ENCODE measurements at places on chromosomes 16 and 17. TPM values are rescaled to one million over a fixed set of nuclear protein-coding genes. Genes with fewer than 3 reads are reported as not detected.

DNA sequence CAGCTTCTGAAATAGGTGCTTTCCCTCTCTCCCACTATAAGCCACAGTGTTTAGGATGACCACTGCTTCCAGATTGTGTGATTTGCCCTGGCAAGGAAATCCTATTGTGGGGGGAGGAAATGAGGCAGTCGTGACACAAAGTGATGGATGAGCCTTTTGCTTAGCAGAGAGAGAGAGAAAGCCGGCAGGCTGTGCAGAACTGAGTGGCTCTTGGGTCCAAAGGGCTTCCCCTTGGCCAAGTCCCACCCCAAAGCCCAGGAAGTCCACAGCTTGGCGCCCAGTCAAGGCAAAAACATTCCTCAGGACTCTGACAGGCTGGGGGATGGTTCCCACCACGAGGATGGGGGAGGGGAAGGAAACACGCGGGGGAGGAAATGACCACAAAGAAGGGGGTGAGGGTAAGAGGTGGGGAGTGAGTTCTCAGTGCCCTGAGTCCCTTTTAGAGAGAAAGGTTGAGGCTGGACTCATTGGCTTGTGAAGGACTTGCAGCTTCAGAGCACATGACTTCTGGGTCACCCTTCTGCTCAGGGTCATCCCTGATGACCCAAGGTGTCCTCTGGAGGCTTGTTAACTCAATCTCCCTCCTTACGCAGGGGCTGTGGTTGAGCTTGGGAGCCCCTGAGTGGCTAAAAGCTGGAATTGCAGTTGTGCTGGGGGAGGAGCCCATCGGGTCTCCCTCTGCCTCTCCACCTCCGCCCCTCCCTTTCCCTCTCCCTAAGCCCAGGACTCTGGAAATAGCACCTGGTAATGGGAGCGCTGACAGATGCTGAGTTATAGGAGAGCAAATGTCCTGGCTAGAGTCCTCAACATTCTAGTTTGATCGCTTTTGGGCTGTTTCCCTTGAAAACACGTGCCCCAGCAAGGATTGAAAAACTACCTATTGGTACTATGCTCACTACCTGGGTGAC lies 10.3 kb upstream of the MSL1 start:
- peak; percentile 91 for DNase-seq

- DNase-seq = no peak
These were observed 1.2 kb downstream of the ARHGAP17 start for GRCh38 chr16:25013751-25014499.

MSI2 gene
- 118 TPM for total RNA-seq

TAT gene
- total RNA-seq = not detected

GPT2 gene
- 17.8 TPM for total RNA-seq

GRCh38 chr17:67602974-67603373 lies 114.8 kb upstream of the NOL11 start:
- no peak for DNase-seq

DNA sequence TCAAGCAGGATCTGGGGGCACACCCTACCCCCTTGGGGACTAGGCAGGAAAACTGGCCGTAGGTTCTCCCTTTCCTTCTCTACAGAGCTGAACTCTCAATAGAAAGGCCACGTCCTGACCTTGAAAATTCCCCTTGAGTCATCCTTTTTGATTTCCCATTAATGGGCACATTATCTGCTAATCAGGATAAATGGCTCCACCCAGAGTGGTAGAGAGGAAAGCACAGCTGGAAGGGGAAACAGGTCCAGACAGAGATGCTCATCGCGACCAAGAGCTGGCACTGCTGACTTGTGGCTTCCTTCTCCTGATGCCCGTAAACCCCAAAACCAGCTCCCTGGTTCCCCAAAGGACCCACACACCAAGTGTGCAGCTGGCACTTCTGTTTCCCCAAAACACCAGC lies 206.5 kb upstream of the CDH5 start:
- DNase-seq = no peak

- DNase-seq = no peak
These were observed 40.5 kb downstream of the FTO start for GRCh38 chr16:53744449-53744848.

DNA sequence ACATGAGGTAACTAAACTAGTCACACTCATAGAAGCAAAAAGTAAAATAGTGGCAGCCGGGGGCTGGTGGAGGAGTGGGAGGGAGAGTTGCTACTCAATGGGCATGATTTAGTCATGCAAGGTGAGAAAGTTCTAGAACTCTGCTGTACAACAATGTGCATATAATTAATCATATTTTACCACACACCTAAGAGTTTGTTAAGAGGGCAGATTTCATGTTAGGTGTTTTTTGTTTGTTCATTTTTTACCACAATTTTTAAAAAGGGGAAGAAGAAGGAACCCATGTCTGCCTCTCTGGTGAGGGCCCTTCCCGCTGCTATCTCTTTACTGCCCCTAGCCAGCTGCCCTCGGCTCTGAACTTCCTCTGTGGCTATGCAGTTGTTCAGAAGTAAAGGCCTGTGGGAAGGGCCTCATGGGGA lies 11.2 kb downstream of the CD300LB start:
- DNase-seq = no peak

DNA sequence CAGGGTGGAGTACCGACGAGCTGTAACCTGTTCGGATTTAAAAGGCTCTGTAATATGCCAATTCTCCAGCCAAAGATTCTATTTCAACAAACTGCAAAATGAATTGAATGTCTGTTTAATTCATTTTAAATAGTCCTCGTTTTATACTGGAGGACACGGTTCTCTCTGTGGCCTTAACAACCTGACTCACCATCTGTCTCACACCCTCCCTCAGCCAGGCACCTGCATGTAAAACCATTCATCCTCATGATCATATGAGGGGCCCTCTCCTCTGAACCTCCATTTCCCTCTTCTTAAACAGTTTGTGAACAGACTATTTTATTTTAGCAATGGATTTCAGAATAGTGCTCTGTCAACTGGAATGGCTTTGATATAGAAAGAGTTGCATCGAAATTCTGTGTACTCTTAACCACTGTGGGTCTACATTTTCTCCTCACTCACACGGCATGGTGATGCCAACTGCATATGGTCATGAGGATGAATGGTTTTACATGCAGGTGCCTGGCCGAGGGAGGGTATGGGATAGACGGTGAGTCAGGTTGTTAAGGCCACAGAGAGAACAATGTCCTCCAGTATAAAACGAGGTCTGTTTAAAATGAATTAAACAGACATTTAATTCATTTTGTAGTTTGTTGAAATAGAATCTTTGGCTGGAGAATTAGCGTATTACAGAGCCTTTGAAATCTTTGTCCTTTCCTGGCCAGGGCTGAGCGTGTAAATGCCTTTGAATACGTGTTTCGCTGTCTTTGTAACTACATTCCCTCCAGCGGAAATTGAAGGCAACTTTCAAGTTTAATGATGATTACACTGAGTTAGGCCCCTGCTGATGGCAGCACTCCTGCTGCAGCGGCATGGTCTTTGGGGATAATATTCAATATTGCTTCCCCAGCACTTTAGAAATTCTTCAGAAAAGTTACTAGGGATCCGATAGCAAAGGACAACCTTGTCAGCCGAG lies 329.6 kb downstream of the SNX29 start:
- DNase-seq = no peak

GRCh38 chr16:3171181-3171854 lies 16.7 kb upstream of the OR1F1 start:
- DNase-seq = no peak

PIMREG gene
- 0.19 TPM for total RNA-seq

FBXW10B gene
- 1.0 TPM for total RNA-seq

- peak; percentile 41 for DNase-seq
These were observed 50.2 kb downstream of the CDH11 start for GRCh38 chr16:65071433-65072311.

SLC6A4 gene
- 0.33 TPM for total RNA-seq

TBC1D3B gene
- total RNA-seq = 3.4 TPM

STAT5B gene
- 30.7 TPM for total RNA-seq

DNA sequence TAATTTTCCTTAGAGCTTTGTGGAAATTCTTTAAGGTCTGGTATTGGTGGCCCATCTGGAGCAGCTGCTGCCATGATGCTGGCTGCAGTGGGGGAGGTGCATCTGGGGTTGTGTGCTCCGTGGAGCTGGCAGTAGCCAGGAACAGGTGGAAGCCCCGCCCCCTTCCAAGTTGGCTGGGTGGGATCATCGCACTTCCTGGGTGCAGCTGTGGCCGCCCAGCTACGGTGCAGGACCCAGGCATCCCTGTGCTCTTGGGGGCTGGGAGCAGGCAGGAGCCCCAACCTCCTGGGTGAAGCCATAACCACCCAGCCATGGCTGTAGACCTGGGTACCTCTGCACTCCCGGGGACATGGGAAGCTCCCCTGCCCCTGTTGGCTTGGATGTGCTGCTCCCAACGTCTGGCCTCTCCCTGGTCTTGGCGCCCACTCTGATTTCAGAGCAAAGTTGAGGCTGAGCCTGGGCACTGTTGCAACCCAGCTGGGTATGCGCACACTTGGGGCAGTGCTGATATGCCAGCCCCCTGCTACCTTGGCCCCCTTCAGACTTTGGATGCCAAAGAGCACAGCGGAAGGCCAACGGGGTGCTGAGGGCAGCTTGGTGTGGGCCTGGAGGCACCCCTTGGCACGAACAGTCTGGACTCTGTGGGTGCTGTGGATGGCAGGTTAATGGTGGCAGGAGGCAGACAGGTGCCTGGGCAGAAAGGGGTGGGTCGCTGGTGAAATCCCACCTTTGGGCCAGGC lies 145.2 kb downstream of the MYO1D start:
- DNase-seq = no peak

CD79B gene
- 4.6 TPM for total RNA-seq

GRCh38 chr16:12203780-12204351 lies 227.3 kb downstream of the SNX29 start:
- no peak for DNase-seq

SULT1A2 gene
- total RNA-seq = 1.1 TPM

- no peak for DNase-seq
These were observed 55.2 kb upstream of the ELAC2 start for GRCh38 chr17:13073018-13073417.

- no peak for DNase-seq
These were observed 77.0 kb downstream of the CACNG1 start for GRCh38 chr17:67121316-67121891.

- DNase-seq = no peak
These were observed 16.4 kb downstream of the ATP6V0A1 start for GRCh38 chr17:42475121-42475520.

FZD2 gene
- 4.0 TPM for total RNA-seq

- no peak for DNase-seq
These were observed 4.5 kb downstream of the TMEM114 start for GRCh38 chr16:8585857-8586256.

GRCh38 chr16:28617874-28618273 lies 8.0 kb upstream of the SULT1A1 start:
- DNase-seq = no peak

DNAJA2 gene
- 90.8 TPM for total RNA-seq

GRCh38 chr16:23229714-23230113 lies 47.2 kb downstream of the SCNN1G start:
- DNase-seq = no peak

MPP3 gene
- total RNA-seq = 35.2 TPM

DNA sequence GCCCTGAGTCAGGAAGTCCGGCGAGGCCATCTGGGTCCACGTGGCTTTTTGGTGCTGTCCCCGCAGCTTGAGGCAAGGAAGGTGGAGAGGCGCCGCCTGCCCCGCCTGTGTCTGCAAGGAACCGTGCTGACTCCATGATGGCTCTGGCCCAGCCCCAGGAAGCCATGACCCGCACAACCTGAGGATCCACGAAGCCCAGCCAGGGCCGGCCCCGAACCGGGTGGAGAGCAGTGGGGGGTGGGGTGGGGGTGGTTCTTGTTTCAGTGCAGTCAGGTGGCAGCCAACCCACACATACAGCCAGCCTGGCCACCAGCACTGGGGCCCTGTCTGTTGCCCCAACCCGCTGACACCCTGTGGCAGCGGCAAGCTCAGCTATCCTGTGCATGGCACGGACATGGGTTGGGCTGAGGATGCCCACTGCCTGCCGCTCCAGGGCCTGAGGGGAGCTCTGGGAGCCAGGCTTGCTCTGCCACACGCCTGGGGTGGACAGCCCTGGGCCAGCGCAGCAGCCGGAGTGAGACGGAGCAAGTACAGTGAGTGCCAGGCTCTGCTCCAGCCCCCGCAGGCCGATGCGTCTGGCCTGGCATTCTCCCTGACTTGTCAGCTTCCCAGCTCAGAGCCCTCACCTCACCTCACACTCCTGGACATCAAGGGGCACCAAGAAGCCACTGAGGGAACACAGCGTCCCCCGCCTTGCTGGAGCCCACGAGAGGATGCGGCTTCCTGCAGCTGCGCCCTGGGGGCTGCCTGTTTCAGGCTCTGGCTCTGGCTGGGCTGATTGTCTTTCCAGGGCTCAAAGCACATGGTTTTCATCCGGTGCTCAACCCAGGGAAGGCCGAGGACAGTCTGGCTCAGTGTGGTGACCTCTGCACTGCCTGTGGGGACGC lies 68.8 kb downstream of the LMF1 start:
- no peak for DNase-seq

TPSB2 gene
- total RNA-seq = 3.6 TPM

UBALD1 gene
- 24.7 TPM for total RNA-seq

Data from left ventricle myocardium inferior (tissue), 1 donor.